ENCODE measurements at places on chromosomes 2 and 18.

GRCh38 chr2:191467113-191467512, 210.8 kb upstream of the NABP1 start:
- DNase-seq, result no peak

DNA sequence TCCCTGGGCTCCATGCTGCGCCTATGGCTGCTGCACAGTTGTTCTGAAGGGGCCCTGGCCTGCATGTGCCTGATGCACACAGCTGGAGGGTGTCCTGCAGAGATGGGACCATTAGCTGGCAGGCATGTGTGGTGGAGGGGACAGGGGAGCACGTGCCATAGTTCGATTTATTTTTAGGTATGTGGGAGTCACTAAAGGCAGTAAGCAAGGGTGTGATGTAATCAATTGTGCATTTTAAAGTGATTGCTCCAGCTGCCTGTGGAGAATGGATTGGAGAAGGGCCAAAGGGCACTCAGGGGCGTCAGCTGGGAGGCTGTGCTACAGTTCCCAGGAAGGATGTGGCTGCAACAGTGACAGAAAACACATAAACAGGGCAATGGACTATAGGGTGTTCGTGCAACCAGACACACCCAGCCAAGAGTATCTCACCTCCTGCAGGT, 205.1 kb downstream of the ARL4C start:
- DNase-seq, result no peak

GRCh38 chr2:109690822-109691541, 76.8 kb downstream of the SOWAHC start:
- DNase-seq, result no peak

DNA sequence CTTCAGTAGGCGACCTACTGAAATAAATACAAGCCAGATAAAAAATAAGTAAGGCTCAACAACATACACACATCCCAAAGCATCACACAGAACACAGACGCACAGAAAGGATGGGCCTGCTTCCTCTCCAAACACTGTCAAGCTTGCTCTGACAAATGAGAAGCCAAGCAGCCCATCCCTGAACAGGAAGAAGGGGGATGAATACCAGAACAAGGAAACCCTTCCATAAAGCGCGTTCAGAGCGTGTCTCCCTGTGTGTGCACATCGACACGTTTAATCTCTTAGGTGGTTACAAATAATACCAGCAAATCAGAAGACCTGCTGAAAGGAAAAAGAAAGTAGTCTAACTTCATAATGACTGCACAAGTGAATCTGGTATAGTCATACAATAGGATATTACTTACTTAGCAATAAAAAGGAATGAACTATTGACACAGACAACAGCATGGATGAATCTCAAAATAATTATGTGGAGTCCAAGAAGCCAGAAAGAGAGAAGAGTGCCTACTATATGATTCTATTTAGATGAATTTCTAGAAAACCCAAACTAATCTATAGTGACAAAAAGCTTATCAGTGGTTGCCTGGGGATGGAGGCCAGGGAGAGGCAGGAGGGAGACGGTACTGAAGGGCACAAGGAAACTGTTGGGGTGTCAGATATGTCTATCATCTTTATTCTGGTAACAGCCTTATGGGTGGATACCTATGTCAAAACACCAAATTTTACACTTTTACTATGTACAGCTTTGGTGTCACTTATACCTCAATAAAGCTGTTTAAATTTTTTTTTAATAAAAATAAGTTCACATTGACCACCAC, 26.8 kb downstream of the MBOAT2 start:
- no peak for DNase-seq

DNA sequence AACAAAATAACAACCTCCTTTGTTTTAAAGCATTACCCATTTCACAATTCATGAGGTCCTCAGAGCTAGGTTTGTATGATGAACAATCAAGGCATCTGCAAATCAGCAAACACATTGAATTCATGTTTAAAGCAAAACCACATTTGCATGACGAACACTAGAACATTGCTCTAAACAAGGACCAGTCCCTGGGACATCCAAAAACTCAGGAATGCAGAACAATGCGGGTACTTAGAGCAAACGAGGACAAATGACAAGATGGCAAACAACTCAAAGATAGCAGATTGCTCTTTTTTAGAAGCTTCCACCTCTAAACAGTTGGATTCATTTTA, 45.7 kb upstream of the RALBP1 start:
- DNase-seq, result no peak

GRCh38 chr2:234146087-234146826, 95.8 kb downstream of the SPP2 start:
- no peak for DNase-seq

- DNase-seq, result no peak
Measured at GRCh38 chr18:36757081-36757480, 71.7 kb downstream of the TPGS2 start.

DNA sequence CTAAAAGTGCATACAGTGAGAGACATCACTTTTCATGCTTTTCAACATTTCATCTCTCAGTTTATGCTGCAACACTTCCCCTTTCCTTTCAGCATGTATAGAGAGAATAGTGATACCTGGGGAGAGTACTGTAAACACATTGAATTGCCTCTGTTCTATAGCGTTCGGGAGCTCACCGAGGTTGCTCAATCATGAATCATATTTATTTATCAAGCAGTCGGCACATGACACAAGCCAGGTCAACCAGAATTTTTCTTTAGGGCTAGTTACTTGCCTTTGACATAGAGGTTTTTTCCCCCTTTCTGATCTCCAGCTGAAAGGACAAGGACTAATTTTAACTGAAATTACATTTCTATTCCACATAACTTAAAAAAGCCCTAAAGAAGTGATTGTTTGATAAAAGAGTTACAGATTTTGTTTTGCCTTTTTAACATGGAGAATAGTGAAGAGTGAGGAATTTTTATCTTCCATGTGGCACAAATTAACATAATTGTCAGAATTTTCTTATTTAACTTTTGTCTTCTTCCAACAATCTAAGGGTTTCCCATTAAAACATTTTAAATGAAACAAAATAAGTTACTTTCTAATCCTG, 690.9 kb upstream of the TMEFF2 start:
- no peak for DNase-seq

DNA sequence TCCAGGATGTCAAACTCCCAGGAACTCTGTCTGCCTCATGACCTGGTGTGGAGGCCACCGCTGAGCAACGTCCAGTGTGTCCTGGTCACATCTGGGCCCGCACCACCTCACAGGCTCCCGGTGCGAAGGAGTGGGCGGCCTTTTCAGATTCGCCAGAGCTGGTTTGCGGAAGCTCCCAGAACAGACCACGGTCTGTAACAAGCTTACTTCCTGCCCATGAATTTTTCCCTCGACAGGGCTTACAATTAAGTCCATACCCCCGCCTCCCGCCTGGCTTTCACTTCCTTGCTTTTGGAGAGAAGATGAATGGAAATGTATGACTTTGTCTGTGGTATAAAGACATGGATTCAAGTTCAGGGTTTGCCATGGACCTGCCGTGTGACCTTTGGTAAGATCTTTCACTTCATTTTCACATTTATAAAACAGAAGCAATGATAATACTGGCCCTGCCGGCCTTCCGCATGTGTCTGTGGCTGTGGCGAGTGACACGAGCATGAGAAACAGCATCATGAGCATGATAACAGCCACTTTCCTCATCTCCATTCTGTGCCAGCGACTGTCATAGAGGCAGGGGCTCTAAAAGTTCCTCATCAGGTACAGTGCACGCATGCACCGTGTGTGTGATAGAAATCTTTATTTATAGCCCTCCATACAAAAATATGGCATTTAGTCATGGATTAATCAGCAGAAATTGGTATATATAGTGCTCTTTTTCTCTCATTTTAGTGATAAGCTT, 31.0 kb upstream of the KCNF1 start:
- no peak for DNase-seq

- no peak for DNase-seq
Measured at GRCh38 chr2:228245601-228246000, 64.1 kb upstream of the SPHKAP start.

DNA sequence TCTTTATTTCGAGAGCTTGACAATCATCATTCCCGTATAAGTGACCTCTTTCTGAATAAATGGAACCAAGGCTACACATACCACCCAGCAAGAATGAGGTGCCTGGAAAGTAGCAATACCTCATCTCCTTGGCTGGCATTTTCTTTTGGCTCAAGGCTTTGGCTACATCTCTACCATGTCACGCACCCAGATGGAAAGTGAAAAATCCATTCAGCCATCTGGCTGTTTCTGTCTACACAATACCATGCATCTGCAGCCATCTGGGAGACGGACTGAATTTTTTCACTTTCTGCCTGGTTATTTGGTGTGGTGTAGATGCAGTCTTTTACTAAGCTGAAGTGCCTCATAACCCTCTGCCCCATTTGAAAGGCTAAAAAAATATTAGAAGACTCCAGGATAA, 566.9 kb downstream of the BCL11A start:
- no peak for DNase-seq

DNA sequence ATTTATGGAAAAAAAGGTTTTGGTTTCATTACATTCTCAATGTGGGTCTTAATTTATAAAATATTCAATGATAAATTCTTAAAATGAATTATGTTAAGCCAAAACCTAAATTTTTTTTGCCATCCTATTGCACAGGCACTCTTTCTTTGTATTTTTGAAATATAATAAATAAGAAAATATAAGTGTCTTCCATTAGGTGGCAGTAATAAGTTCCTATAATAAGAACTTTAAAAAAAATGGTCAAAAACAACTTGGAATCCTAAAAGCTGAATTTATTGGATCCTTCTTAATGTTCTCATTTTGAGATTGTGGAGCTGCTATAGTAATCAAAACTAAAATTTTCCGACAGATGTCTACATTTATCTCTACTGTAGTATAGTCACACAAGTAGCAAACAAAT, 5.7 kb downstream of the CALCRL start:
- no peak for DNase-seq

- peak; percentile 14 for DNase-seq
Measured at GRCh38 chr18:9334973-9335696, 562 bp downstream of the TWSG1 start.

DNA sequence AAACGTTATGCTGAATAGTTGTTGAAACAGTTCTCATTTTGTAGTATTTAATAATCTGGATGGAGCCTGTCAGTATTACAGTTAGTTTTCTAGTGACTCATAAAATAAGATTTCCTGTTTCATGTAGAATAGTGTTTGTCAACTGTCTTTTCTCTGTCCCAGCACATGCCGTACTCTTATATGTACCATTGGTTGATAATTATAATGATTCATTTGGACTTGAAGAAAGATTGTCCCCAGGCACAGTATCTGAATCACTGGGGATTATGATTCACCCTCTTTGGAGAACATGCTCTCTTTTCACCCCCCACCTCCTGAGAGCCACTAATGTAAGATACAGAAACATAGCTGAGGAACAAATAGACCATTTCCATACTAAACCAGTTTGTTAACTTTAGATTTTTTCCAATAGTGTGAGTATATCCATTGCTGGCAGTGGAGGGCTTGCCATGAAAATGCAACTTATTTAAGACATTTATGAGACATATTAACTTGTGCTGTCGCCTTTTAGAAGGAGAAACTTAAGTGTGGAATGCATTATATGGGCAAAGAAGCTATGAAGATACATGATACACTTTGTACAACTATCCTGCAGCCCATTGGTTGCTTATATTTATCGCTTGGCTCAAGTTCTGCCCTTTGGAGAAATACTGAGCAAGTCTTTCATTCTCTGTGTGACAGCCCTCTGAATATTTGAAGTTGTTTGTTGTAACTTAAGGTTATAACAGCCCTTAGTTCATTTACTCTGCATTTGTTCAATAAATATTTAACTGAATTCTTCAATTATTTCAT, 12.4 kb downstream of the COPS8 start:
- no peak for DNase-seq

- no peak for DNase-seq
Measured at GRCh38 chr2:113791697-113792590, 35.5 kb upstream of the SLC35F5 start.

DNA sequence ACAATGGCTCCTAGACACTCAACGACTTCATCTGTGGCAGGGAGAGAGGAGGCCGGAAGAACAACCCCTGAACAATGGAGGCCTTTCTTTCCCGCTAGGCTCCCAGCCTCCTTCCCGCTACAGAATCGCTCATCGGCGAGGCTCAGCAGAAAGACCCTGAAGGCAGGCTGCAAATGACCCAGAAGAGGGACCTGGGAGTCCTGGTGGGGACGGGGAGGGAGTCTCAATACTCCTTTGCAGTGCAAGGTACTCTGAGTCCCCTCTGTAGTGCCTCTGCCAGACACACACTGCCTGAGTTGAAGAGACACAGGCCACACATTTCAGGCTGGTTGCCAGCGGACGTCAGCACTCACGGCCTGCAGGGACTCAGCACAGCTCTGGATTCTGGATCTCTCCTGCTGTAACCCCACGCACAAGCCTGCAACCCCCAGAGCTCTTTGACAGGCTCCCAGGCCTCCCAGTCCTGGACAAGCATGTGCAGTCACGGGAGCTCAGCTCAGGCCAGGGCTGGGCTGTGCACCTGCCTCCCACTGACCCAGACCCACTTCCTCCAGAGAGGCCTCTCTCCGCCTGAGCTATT, 6.1 kb downstream of the GPR17 start:
- no peak for DNase-seq

- DNase-seq, result no peak
Measured at GRCh38 chr2:20523799-20524187, 76.9 kb downstream of the RHOB start.

DNA sequence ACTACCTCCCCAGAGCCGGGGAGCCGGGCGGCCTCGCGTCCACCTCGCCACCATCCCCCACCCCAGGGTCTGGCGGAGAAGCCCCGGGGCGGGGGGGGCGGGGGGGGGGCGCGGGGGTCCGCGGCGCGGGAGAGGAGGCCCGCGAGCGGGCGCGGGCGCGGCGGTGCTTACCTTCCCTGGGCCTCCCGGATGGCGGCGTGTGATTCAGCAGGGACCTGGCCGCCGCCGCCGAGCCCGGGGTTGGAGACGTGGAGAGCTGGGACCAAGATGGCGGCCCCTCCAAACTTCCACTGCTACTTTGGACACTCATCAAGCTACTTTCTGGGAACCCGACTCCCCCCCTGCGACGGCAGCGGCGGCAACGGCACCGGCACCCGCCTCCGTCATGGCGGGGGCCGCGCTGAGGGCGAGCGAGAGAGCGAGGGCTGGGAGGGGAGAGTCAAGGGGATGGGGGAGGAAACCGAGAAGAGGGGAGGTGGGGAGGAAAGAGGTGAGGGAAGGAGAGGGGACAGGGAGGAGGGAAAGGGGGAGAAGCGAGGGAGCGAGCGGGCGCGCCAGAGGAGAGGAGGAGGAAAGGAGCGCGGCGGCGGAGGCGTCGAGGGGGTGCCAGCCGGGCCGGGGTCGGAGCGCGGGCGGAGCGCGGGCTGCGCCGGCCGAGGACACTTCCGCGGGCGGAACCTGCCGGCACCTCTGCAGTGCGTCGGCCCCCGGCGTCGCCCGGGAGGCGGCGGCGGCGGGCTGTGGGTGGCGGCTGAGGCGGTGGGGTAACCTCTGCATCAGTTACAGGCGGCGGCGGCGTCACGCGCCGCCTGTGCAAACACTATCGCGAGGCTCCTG, at the start of gene TLK1:
Gene TLK1, minus strand, starts transcription at position 775 of the 837 bp plus-strand sequence. Its CDS starts 465 bp downstream, at position 310.
- peak; percentile 36 for DNase-seq

- no peak for DNase-seq
Measured at GRCh38 chr2:28469304-28469703, 26.6 kb upstream of the PLB1 start.

DNA sequence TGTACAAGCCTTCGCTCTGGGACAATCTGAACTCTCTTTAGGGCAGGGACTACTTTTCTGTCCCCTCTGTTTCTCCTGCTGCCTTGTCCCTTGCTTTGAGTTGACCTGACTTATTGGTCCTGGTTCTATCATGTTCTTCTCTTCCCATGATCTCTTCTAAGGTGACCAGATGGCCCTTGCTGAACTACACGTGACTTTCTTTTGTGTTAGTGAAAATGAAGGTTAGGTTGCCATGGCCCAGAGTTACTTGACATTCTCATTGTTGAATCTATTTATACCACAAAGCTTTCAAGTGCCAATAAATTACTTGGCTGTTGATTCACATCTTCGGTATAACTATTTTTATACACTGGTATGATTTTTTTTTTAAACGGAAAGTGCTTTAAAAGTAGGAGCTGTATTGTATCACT, 24.4 kb downstream of the MRPL33 start:
- no peak for DNase-seq
